Foreskin fibroblast (primary cell): ENCODE measurements at places on chromosomes 1 and 21.

- no peak for DNase-seq
These were observed 102.4 kb upstream of the KRTAP19-8 start for GRCh38 chr21:31140676-31141075.

GRCh38 chr1:44262414-44262813 is 49.1 kb downstream of the DMAP1 start:
- no peak for DNase-seq

GRCh38 chr1:150321826-150322166 is 463 bp downstream of the PRPF3 start:
- no peak for DNase-seq

GRCh38 chr1:41483001-41483850 is 1.3 kb downstream of the EDN2 start:
- DNase-seq, result no peak

DNA sequence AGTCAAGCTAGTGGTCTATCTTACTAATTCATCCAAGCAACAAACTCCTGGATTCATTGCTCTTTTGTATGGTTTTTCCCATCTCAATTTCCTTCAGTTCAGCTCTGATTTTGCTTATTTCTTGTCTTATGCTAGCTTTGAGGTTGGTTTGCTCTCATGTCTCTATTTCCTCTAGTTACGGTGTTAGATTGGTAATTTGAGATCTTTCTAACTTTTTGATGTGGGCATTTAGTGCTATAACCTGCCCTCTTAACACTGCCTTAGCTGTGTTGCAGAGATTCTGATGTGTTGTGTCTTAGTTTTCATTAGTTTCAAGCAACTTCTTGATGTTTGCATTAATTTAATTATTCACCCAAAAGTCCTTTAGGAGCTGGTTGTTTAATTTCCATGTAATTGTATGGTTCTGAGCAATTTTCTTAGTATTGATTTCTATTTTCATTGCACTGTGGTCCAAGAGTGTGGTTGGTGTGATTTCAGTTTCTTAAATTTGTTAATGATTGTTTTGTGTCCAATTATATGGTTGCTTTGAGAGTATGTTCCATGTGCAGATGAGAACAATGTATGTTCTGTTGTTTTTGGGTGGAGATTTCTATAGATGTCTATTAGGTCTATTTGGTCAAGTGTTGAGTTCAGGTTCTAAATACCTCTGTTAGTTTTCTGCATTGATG is 154.6 kb downstream of the PLPPR5 start:
- DNase-seq, result no peak

GRCh38 chr1:219277304-219278105 is 103.8 kb downstream of the LYPLAL1 start:
- no peak for DNase-seq

DNA sequence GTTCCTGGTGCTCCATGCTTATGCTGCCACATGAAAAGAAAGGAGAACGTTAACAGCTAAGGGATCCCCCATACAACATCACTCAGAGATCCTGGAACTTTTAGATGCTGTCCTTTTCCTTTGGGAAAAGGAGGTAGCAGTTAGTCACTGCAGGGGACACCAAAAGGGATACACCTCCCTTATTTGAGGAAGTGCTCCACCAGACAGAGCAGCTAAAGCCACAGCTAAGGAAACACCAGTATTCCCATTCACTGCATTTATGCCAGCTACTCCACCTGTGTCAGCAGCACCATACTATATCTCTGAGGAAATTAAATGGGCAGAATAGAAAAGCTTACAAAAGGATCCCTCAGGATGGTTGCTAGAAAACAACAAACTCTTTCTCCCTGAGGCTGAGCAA is 26.0 kb upstream of the SLC6A9 start:
- DNase-seq, result no peak

DNA sequence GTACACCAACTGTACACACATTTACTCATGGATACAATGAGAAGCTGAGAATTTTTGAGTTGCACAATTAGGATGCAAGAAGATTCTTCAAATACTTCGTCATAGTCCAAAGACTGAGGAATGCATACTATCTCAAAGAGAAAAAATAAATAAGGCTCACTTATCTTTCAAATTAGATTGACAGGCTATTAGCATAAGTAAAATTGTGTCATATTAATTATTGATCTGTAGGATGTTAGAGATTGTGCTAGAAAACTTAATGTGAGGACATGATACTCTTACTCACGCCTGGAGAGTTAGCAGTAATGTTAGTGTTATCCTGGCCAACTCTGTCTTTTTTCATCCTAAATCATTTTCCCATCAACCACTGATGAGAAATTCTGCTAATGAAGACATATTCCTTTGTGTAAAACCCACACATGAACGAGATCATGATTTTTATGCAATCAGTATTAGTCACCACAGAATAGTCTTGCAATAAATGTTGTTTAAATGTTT is 659.0 kb downstream of the LTN1 start:
- DNase-seq, result peak; percentile 45

- peak; percentile 79 for DNase-seq
These were observed 51.1 kb downstream of the GLUL start for GRCh38 chr1:182340233-182341058.

- no peak for DNase-seq
These were observed 2.4 kb upstream of the SLC44A3 start for GRCh38 chr1:94817712-94818111.

- no peak for DNase-seq
These were observed 6.7 kb upstream of the CTRC start for GRCh38 chr1:15431571-15431948.

DNA sequence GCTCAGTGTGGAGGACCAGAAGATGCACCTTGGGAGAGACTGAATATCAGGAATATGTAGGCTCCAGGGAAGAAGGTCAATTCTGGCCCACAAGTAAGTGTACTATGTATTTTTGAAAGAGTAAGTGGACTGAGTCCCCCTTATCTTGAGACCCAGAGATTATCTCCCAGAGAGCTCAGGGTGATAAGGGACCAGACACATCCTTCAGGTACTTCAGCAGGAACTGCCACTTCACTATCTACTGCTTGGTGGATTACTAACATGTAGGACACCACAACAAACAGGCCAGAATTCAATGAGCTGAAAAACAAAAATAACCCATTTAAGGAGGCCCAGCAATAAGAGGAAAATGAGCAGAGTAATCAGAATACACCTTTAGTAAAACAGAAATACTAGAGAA is 119.2 kb downstream of the ZNF644 start:
- DNase-seq, result no peak

DNA sequence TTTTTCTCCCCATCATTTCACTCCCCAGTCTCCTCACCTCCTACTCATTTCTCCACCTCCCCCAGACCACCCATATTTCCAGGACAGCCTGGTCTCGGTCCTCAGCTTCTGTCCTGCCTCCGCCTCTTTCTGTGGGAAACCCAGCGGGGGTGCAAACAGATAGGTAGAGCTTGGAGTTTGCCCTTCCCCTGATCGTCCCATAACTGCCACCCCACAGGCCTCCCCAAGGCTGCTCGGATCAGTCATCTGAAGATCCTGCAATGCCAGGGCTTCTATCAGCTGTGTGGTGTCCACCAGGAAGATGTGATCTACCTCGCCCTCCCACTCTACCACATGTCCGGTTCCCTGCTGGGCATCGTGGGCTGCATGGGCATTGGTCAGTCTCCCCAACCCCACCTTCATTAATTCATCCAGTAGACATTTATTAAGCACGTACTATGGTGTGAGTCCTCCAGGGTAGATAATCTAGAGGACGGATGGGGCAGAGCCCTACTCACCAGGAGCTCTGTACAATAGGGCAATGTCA is 1.7 kb downstream of the SLC27A3 start:
- DNase-seq, result no peak
